Stimulated activated naive CD8-positive, alpha-beta T cell treated with anti-CD3 and anti-CD28 coated beads, Interleukin-15, Interleukin-2, amounts not matched to agents 100 U/mL and 50 U/mL, for 24 hours (primary cell): ENCODE measurements at places on chromosomes 7 and 10.

DNA sequence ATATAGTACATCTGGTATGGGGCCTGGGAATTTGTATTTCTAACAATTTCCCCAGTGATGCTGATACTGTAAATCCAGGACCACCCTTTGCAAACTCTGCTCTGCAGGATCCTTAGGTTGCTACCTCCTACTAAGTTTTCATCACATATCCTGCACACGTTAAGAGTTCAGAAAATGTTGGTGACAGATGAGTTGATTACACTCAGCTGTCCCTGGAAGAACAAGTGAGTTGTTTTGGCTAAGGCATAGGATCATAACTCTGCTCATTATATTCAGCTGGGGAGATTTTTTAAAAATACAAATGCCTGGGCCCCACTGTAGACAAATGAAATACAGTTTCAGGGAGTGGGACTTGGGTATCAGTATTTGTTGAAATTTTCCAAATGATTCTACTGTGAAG lies 274.6 kb upstream of the HABP2 start:
- DNase-seq = no peak

GRCh38 chr10:122140461-122140902 lies 130.6 kb upstream of the BTBD16 start:
- no peak for DNase-seq

- DNase-seq = no peak
Observed at GRCh38 chr7:99837649-99838361, 10.0 kb downstream of the CYP3A43 start.

GRCh38 chr7:33592718-33593117 lies 312.6 kb upstream of the BMPER start:
- DNase-seq = no peak

- no peak for DNase-seq
Observed at GRCh38 chr10:72407471-72407870, 52.8 kb upstream of the DNAJB12 start.

GRCh38 chr7:29276199-29276598 lies 81.6 kb downstream of the CHN2 start:
- DNase-seq = no peak

- DNase-seq = peak; percentile 48
Observed at GRCh38 chr7:142385491-142386340, 127.9 kb upstream of the PRSS58 start.

GRCh38 chr10:69744971-69745370 lies 56.7 kb upstream of the COL13A1 start:
- no peak for DNase-seq

DNA sequence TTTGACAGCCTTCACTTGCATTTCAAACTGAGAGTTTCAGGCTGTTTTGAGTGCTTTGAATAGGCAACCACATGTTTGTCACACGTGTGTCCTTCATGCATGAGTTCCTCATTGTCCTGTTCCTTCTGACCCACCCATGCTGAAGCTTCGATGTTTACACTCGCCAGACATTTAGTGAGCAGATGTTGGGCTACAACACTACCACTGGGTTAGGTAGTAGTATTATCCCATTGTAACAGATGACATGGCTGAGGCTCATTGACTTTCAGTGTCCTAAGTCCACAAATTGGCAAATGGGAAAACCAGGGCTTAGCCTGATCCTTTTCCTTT lies 456.1 kb downstream of the PHTF2 start:
- no peak for DNase-seq
